Posterior cingulate gyrus (tissue), 11 donors: ENCODE measurements at places on chromosomes 1 and 21.

DNA sequence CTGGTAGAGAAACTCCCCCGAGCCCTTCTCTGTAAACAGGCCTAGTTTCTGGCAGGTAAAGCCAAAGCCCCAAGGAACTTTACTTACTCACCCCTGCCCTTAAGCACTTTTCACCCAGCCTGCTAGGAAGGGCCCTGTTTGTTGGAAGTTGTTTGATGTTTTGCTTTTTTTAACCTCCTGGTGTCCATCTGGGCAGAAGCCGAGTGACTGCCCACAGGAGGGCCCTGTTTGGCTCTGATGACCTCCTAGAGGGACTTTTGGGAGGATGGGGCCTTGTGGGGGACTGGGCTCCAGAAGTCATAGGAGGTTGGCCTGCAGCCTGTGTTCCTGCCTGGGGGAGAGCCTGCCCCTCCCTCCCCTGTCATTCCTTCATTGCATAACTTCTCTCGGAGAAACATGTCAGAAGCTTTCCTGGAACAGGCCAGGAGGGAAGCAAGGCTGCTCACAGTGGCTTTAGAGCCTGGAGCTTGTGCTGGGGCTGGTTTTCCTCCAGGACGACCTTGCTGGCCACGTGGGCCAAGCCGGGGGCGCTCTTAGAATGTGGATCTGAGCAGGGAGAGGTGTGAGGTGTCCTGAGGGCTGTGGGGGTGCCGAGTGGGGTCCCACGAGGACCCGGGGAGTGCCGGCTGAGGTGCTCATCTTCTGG is 33.9 kb downstream of the COQ8A start:
- no peak for DNase-seq

- no peak for DNase-seq
These were observed 112.4 kb downstream of the WDR4 start for GRCh38 chr21:42766739-42767560.

- DNase-seq = no peak
These were observed 49.8 kb downstream of the DDR2 start for GRCh38 chr1:162682013-162682419.

- DNase-seq = no peak
These were observed 66.1 kb upstream of the RHOU start for GRCh38 chr1:228669242-228669585.

- no peak for DNase-seq
These were observed 276.4 kb upstream of the B3GALT2 start for GRCh38 chr1:193462629-193463320.

DNA sequence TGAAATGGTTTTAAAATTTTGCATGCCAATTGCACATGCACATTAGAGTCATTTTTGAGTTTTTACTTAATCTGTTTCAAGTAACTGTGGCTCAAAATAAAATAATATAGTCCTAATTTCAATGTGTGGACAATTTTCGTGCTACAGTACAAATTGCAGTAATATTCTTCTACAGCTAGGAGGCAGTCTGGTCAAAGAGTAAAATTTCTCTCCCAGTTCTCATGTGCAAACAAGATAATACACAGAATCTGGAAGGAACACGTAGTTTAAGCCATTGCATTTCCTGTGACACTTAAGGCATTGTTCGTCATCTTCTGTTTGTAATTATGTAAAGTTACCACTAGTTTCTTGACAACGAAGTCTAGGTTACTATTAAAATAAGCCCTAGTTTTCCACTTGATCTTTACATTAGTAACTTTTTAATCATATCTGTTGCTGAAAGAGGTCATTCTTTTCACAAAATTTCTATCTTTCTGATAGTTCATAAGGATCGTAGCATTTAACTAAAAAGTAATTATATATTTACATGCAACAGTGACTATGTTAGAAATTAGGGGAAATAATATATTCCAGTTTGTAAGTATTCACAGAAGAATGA is 28.9 kb downstream of the ODR4 start:
- DNase-seq = no peak

- DNase-seq = no peak
These were observed 77.8 kb downstream of the KIF1B start for GRCh38 chr1:10288029-10288615.

DNA sequence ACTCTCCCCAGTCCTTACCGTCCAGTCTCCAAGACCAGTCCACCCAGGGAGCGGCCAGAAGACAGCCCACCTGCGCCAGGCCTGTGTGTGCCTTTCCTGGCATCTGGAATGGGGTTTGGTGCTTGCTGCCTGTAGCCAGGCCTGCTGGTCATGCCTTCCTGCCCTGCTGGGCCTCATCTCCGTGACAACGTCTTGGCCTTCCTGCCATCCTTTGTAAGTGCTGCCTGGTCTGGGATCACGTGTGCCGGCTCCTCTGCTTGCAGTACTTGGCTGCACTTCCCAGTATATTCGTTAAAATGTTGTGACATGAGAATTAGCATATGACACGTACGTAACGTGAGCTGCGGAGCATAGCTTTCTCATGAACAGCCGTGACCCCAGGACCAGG is 145.3 kb upstream of the COL6A1 start:
- no peak for DNase-seq

DNA sequence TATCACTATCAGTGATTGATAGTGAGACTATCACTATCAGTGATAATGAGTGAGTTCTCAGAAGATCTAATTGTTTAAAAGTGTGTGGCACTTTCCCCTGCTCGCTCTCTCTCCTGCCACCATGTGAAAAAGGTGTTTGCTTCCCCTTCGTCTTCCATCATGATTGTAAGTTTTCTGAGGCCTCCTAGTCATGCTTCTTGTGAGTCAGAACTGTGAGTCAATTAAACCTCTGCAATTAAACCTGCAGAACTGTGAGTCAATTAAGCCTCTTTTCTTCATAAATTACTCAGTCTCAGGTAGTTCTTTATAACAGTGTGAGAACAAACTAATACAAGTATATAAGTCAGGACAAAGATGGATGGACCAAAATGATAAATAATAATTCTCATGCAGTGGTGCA is 7.0 kb upstream of the IL23R start:
- no peak for DNase-seq

GRCh38 chr1:165933446-165934170 is 106.2 kb downstream of the UCK2 start:
- DNase-seq = no peak
